ENCODE measurements at places on chromosomes 6 and 20.

DNA sequence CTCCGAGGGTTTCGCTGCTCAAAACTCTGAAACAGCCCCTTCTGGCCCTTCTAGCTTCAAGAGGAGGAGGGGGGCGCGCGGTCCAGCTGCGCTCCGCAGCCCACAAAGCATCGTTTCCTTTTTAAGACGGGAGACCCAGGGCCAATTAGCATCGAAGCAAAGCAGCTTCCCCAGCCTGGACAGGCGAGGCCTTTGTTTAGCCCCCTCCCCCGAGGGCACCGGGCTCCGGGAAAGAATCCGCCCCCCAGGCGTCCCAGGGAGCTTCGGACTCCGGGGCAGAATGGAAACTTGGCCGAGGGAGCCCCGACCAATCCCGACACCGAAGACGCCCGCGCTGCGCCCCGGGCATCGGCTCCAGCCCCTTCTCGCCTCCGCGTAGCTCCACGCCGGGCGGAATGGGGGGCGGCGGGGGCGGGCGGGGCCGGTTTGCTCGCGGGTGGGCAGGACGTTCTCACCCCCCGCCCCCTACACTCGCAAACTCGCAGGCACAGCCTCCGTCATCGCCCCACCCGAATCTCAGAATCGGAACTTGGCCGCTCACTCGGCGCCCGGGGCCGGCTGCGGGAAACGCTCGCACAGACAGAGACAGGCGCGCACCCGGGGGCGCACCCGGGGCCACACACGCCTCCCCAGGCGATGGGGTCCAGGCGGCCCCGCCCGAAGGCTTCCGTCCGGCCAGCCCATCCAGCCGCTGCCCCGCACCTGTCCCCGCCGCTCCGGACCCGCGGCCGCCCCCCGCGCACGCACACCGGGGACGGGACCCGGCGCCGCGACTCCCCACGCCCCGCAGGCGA lies 628 bp downstream of the NKAIN4 start:
- DNase-seq, result no peak

- no peak for DNase-seq
Observed at GRCh38 chr6:101956961-101957360, 563.5 kb downstream of the GRIK2 start.

GRCh38 chr6:751765-752164 lies 58.8 kb upstream of the EXOC2 start:
- no peak for DNase-seq

- no peak for DNase-seq
Observed at GRCh38 chr6:44102527-44102926, 24.7 kb downstream of the MRPL14 start.

Data from stimulated activated CD8-positive, alpha-beta memory T cell treated with anti-CD3 and anti-CD28 coated beads, Interleukin-15, amount 100 ng/mL, for 48 hours (primary cell).